Activated gamma-delta T cell (primary cell): ENCODE measurements at places on chromosomes 11 and 22.

DNA sequence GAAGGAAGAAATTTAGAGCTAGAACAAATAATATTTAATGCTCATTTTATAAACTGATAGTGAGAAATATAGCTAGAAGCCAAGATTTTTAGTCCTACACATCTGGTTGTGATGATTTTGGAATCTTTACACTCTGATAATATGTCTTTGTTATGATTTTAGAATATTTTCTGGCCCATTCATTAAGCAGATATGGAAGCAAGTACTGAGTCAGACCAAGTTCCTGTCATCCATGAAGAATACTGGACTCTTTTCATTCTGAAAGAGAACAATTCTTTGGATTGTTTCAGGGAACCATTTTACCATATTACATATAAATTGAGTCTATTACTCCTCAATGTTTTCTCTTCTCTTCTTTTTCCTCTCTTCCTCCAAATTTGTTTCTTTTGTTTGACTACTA is 227.4 kb downstream of the TMEM135 start:
- DNase-seq, result no peak

DNA sequence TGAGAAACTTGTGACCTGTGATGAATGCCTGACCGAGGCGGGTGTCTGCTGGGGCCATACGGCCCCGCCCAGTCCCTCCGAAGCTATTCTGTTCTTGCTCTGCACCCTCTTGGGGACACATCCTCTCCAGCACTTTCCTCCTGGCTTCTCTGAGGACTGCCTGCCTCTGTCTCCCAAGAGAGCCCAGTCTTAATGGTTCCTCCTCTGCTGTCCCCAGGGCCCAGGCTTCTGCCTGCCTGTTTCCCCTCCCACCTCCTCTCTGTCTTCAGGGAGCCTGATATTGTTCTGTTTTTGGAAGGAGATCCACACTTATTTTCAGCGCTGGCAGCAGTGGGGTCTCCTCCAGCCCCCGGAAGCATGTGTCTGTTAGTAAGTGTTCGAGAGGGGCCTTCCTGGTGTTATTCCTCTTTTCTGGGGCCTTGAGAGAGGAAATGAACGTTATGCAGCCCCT is 18.7 kb downstream of the SYNGR1 start:
- no peak for DNase-seq

DNA sequence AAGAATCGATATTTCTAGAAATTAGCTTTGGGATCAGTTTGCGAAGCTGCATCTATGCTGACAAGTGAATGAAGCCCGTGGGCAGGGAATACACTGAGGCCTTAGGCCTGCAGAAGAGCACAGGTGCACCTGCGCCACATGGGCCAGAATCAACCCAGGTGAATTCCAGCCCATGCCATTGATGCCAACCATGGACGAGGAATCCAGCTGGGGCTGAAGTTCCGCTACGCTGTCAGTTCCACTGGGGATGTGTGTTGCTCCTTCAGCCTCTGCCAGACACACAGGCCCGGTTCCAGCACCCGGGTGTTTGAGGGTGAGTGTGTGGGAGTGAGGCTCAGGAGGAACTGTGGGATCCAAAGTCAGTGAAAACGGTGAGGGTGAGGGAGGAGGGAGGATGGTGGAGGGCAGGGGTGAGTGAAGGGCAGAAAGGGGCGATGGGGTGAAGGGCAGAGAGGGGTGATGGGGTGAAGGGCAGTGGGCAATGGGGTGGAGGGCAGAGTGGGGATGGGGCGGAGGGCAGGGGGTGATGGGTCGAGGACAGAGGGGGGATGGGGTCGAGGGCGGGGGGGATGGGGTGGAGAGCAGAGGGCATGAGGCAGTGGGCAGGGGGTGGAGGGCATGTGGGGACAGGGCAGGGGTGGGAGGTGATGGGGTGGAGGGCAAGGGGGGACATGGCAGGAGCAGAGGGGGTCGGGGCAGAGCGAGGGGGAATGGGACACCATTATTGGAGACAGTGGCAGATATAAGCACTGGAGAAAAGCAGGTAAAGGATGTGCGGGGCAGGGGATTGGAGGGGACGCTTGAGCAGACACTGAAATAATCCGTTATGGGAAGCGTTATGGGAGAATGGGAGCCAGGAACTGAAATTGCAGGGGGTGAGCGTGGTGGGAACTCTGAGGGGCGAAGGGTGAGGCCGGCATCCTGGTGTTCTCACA is 931.6 kb downstream of the BRD1 start:
- DNase-seq, result no peak

- no peak for DNase-seq
Measured at GRCh38 chr11:109695696-109696095, 273.7 kb downstream of the C11orf87 start.

GRCh38 chr11:73236854-73237253 is 18.8 kb downstream of the P2RY2 start:
- DNase-seq, result no peak

DNA sequence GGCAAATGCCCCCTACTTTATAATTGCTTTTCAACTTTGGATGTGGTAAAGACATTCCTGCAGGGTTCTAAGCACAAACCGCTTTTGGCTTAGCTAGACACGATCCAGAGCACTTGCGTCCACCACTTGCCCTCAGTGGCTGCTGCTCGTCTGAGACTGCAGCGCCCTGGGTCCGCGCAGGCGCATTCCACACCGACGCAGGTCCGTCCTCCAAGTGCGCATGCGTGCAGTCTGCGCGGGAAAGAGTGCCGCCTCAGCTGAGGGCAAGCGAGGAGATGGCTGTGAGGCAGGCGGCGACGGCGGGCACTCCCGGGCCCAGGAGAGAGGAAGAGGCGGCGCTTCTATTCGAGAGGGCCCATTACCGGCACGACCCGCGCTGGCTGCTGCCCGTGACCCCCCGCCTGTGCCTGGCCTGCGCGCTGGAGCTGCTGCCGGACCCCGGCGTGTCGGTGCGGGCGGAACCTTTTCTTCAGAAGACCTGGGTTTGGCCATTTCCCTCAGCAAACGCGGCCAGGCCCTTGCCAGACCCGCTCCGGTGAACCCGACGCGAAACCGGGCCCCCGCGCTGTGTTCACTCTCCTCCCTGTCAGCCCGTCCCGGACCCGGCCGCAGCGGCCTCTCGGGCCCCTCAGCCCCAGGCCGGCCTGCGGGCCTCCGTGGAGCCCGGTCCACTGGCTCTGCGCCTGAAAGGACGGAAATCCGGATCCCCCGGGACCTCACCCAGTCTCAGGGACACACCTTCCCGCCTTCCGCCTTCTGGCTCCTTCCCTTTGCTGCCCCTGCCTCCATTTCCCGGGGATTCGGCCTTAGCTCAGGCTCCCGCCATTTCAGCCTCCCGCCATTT is at the start of gene MEI1:
MEI1 (plus strand) TSS at position 240 of the 844 bp plus-strand sequence; CDS start at position 276, 36 bp downstream.
- DNase-seq, result peak; percentile 68

- DNase-seq, result no peak
Measured at GRCh38 chr11:3865388-3866193, 10.1 kb downstream of the STIM1 start.

DNA sequence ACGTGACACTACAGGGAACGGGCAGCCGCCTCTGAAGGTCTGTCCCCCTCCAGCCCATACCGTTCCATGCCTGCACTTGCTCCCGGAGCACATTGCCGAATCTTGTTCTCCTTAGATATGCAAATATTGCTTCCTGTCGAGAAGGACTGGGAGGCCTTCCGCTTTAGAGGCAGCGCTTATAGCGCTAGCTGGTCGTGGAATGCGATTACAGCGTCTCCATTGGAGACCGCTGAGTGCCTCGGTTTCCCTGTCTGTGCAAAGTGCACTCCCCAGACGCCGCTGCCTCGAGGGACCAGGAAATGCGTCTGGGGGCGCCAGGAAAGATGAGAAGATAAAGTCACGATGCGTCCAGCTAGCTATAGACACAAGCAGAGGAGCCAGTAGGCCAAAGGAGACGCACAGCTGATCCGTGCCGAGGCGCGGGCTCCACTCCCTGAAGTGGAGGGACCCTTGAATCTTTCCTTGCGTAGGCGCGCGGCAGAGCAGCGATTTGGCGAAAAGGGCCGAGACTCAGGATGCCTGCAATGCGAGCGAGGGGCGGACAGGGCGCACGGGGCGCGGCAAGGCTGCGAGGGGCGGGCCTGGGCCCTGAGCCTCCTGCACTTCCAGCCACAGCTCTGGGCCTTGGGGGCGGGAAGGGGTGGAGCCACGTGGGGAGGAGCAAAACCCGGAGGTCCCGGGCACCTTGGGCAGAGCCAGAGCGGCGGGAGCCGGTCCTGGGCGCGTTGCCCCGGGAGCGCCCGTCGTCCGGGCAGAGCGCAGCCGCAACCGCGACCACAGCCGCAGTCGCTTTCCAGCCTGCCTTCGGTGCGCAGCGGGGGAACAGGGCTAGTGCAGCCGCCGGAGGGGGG is at the start of gene RASSF10:
RASSF10 (plus strand) TSS at position 692 of the 851 bp plus-strand sequence. CDS start 261 bp downstream, outside the sequence.
- no peak for DNase-seq

GRCh38 chr11:122979815-122980595 is 1.6 kb downstream of the BSX start:
- DNase-seq, result no peak

DNA sequence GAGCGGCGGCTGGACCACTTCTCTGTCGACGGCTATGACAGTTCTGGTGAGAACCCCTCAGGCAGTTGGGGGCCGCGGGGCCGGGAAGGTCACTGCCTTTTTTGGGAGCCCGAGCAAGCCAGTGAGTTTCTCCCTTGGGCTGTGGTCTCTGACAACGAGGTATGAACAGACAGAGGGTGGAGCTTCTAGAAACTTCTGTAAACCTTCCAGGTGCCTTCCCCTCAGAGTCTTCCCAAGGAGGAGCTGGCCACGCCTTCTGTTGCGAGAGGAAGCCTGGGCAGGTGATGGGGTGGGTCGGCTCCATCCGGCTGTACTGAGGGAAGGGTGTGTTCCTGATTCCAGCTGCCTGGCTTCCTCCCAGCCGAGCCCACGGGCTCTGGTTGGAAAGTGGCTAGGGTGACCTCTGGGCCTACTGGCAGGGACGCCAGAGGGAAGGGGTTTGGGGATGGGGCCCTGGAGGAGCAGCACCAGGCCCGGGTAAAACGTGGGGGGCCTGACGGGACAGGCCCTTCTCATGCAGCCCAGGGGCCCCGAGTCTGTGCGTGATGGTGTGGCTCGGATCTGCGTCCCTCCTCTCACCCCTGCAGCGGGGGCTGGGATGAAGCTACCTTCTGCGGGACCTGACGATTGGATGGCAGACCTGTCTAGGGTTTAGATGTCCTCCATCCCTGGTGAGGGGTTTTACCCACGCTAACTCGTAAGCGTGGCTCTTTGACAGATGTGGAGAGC is 110.8 kb downstream of the KCNQ1OT1 start:
- no peak for DNase-seq

- DNase-seq, result no peak
Measured at GRCh38 chr11:70604630-70605467, 206.5 kb downstream of the CTTN start.

- DNase-seq, result no peak
Measured at GRCh38 chr11:1730059-1730629, 20.3 kb downstream of the IFITM10 start.

DNA sequence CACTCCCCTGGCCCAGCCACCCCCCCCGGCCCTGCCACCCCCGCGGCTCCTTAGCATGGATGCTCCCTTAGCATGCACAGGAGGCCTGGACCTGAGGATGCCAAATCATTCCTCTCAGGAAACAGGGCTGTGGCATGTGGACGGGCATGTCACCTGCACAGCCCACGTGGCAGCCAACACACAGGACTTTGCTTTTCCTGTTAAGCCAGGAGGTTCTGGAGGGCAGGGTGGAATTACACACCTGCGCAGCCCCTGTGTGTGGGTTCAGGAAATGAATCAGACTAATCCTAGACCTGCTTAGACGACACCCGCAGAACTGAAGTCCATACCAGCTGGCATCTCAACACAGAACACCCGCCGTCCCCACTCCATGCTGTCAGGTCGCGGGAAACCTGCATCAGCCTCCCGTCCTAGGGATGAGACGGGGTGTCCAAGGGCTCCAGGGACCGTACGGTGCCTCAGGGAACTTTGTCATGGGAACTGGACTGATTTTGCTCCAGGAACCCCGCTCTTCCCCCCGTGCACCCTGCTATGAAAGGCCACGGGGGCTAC is 10.2 kb downstream of the CERK start:
- no peak for DNase-seq

DNA sequence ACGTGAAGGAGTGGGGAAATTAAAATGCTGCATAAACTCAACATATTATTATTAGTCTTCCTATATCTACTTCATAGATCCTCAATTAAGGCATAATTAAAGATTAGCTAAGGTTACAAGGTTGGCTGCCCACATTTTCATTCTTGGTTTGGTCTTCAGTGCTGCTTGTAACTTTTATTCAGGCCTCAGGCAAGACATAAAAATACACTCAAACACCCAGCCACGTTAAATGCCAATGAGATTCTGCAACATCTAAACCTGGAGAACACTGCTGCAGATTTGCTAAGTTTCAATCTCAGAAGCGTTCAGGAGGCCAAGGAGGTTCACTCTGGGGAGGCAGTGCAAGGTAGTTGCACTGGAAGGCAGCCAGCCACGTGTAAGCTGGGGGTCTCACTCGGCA is 358.7 kb upstream of the NARS2 start:
- DNase-seq, result no peak

GRCh38 chr11:118640332-118641154 is 33.1 kb downstream of the PHLDB1 start:
- DNase-seq, result no peak

GRCh38 chr22:26663374-26663923 is 6.1 kb downstream of the MIAT start:
- no peak for DNase-seq

- DNase-seq, result no peak
Measured at GRCh38 chr11:94011478-94011877, 9.7 kb upstream of the HEPHL1 start.

GRCh38 chr11:117997823-117998579 is 11.8 kb downstream of the IL10RA start:
- DNase-seq, result no peak

DNA sequence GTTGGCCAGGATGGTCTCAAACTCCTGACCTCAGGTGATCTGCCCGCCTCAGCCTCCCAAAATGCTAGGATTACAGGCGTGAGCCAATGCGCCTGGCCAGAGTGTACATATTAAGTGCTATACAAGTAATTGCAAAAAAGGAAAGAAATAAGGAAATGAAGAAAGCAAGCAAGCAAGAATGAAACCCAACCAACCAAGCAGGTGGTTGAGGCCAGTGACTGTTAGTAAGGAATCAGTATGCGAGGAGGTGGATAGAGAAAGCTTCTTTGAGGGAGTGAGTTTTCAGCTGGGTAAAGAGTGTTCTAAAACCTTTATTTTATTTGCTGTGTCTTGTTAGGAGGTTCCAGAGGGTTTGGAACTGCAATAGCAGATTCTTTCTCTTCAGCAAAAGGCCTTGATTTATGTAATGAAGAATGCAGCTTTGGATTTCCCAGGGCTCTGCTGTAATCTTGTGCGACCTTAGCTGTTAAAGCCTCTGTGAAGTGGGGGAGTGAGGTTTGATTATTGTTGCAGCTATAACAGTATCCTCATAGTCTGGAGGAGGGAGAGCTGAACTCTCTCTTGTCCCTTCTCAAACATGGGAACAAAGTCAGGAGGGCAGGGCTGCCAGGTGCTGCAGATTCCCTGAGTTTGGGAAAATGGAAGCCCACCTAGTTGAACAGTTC is 5.7 kb downstream of the AMPD3 start:
- DNase-seq, result no peak

DNA sequence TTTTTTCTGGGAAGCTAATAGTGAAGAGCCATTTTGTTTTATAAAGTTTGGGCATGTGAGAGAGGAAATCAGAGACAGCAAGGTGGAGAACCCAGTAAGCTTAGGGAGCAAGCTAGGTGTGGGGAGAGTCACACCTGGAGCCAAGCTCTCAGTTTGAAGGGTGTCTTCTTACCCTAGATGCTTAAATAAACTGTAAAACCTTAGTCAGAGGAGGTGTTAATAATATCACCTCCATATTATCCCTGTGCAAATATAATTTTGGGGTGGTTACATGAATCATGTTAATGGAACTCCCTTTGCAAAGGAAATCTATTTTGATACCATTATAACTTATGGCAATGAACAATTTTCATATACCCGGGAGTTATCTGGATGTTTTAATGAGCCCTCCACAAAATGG is 246.2 kb upstream of the PLET1 start:
- no peak for DNase-seq

- no peak for DNase-seq
Measured at GRCh38 chr11:107702723-107703122, 9.1 kb downstream of the SLN start.
